ENCODE measurements at places on chromosomes 2 and 18.
A peak's percentile ranks its signal among the peaks of the same experiment; 100 is the strongest.

DNA sequence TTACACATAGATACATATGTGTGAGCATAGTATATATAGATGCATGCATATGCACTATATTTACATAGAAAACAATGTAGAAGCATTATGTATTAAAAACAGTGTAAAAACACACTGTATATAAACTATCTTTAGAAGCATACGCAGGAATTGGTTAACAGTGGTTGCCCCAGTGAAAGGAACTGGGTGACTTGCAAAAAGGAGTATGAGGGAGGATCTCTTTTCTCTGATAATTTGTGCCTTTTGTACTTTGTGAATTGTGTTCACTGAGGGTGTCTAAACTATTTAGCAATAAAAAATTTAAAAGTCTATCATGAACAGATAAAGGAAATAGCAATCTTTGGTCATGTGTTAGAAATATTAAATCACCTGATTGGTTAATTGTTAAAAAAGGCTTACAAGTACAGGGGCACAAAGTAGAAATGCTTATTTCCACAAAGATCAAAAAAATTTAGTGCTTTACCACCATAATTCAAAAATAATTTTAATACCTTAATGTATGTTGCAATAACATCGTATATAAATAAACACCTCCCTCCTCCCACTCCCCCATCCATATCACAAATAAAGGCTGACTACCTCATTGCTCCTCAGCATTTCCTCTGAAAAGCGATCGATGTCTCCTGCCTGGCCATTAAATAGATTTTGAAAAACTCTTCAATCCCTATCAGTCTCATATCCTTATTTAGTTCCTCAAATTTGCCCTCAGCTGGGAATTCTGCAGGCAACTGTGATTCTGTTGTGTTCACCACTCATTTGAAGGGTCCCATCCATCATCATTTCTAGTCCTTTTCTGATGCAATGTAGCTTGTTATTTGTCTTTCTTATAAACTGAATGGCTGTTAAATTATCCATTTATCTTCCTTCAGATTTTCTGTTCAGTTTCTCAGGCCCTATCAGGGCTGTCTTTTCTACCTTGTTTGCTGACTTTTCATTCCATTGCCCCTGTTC is 257.3 kb downstream of the AGPS start:
- H3K36me3 ChIP-seq = no peaks in the 10 kb centered on the region
- no peaks in the 10 kb centered on the region for H3K4me1 ChIP-seq
- no peak overlapping the region for H3K27ac ChIP-seq
- DNase-seq = no peak
- H3K27me3 ChIP-seq = no peaks in the 10 kb centered on the region

- H3K36me3 ChIP-seq = no peaks in the 10 kb centered on the region
- no peak overlapping the region for H3K4me3 ChIP-seq
- no peaks in the 10 kb centered on the region for H3K27me3 ChIP-seq
- H3K4me1 ChIP-seq = peaks cover 6% of the 10 kb centered on the region
- no peak for DNase-seq
Observed at GRCh38 chr2:144935191-144935590, 415.3 kb upstream of the ZEB2 start.

- H3K4me3 ChIP-seq = peak overlapping the region; percentile 91
- DNase-seq = peak; percentile 17
- peaks cover 9% of the 10 kb centered on the region for H3K4me1 ChIP-seq
- no peaks in the 10 kb centered on the region for H3K36me3 ChIP-seq
- peaks cover 2% of the 10 kb centered on the region for H3K27me3 ChIP-seq
- H3K27ac ChIP-seq = no peak overlapping the region
Observed at GRCh38 chr2:170974304-170974993, 45.4 kb downstream of the GORASP2 start.

- H3K36me3 ChIP-seq = no peaks in the 10 kb centered on the region
- H3K27me3 ChIP-seq = no peaks in the 10 kb centered on the region
- DNase-seq = no peak
- H3K27ac ChIP-seq = no peak overlapping the region
Observed at GRCh38 chr2:228559774-228560415, 378.4 kb upstream of the SPHKAP start.

DNA sequence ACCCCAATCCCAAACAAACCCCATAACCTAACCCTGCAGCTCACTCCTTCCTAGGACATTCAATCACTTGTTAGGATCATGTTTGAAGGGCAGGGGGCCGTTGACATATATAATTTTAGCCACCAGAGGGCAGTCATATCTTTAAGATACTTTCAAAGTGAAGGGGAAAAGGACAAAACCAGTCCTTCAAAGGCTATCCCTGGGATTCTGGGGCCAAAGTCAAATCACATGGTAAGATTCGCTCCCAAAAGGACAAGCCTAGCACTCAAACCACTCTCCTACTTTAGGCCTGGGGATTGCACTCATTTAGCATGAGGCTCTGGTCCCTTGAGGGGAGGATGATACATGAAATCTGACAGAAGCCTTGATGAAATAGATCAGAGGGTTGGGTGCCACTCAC is 44.6 kb downstream of the HAUS1 start:
- H3K36me3 ChIP-seq = no peaks in the 10 kb centered on the region
- no peak overlapping the region for H3K4me3 ChIP-seq
- H3K4me1 ChIP-seq = peaks cover 21% of the 10 kb centered on the region
- H3K27ac ChIP-seq = no peak overlapping the region
- H3K27me3 ChIP-seq = no peaks in the 10 kb centered on the region
- DNase-seq = peak; percentile 52

- H3K4me3 ChIP-seq = peak overlapping the region; percentile 27
- H3K27me3 ChIP-seq = peaks cover 34% of the 10 kb centered on the region
- peak; percentile 52 for DNase-seq
- H3K4me1 ChIP-seq = peaks cover 22% of the 10 kb centered on the region
Observed at GRCh38 chr2:131673400-131674173, 145.9 kb downstream of the CCDC74A start.

DNA sequence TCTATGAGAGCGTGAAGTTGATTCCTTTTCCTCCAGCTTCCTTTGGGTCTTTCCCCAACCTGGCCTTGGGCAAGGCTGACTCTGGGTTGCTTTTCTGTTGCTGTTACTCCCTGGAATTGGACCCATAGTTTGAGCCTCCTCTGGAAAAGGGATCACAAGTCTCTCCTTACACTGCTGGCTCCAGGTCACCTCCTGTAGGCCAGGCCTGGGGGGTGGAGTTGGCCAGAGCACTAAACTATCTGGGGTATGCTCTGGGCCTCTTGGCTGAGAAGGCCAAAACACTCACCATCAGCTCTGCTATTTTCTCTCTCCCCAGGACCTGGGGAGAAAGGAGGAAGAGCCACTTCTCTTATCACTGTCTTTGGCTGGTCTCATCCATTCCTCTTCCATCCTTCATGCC is 56.5 kb upstream of the NCOA1 start:
- peaks cover 36% of the 10 kb centered on the region for H3K4me1 ChIP-seq
- H3K27me3 ChIP-seq = no peaks in the 10 kb centered on the region
- peak; percentile 86 for DNase-seq
- H3K27ac ChIP-seq = peak overlapping the region; percentile 96
- no peaks in the 10 kb centered on the region for H3K36me3 ChIP-seq

GRCh38 chr2:69163109-69163508 is 150.1 kb downstream of the ANTXR1 start:
- no peak overlapping the region for H3K27ac ChIP-seq
- H3K4me1 ChIP-seq = peaks cover 31% of the 10 kb centered on the region
- H3K27me3 ChIP-seq = no peaks in the 10 kb centered on the region
